Thymus (tissue), 14 donors: ENCODE measurements at places on chromosomes 16 and 17. TPM values are rescaled to one million over a fixed set of nuclear protein-coding genes. Genes with fewer than 3 reads are reported as not detected.

DNA sequence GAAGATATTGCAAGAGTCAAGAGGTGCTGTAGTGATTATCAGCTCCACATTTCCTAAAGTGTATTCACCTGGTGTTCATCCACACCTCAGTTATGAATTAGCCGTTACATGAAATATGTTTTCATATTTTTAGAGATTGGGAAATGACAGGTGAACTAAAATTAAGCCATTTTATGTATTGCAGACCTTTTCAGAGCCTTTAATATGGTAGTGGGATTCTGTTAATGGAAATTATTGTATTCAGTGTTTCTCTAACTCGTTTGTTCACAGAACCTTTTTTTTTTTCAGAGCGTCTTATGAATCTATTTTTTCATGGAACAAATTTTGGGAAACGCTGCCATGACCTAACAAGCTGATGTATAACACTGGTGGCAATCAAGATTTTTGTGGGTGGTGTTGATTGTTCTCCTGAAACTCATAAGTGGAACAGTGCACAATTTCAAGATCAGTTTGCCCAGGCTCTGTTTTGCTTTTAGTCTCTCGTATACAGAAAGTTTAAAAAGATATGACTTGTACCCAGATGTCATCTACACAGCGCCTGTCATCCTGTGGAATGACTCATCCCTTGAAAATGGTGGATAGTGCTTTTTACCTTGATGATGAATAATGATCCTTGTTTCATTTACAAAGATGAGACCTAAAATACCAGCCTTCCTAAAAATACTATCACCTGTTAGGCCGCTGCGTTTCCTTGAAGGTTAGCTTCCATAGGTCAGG, 88.8 kb downstream of the ARHGAP44 start:
- H3K4me3 ChIP-seq, result no peak overlapping the region
- H3K4me1 ChIP-seq, result no peaks in the 10 kb centered on the region
- no peak overlapping the region for H3K27ac ChIP-seq
- no peak for DNase-seq

CDH3 gene
- total RNA-seq, result 45.6 TPM

GRCh38 chr17:76687298-76688164, 23.2 kb downstream of the MXRA7 start:
- H3K36me3 ChIP-seq, result no peaks in the 10 kb centered on the region
- H3K27me3 ChIP-seq, result no peaks in the 10 kb centered on the region
- no peaks in the 10 kb centered on the region for H3K4me1 ChIP-seq
- peak overlapping the region; percentile 38 for H3K27ac ChIP-seq
- DNase-seq, result no peak
- H3K4me3 ChIP-seq, result no peak overlapping the region

TNFAIP1 gene
- total RNA-seq, result 11.3 TPM

- H3K36me3 ChIP-seq, result no peaks in the 10 kb centered on the region
- H3K27me3 ChIP-seq, result no peaks in the 10 kb centered on the region
- no peak overlapping the region for H3K27ac ChIP-seq
- H3K4me3 ChIP-seq, result no peak overlapping the region
Observed at GRCh38 chr17:10745231-10745630, 15.4 kb upstream of the TMEM220 start.

CCL17 gene
- 32.6 TPM for total RNA-seq

- no peak for DNase-seq
- no peaks in the 10 kb centered on the region for H3K36me3 ChIP-seq
- H3K4me1 ChIP-seq, result no peaks in the 10 kb centered on the region
- H3K27me3 ChIP-seq, result peaks cover 27% of the 10 kb centered on the region
- no peak overlapping the region for H3K4me3 ChIP-seq
Observed at GRCh38 chr16:1088295-1089170, 7.5 kb downstream of the C1QTNF8 start.

CXCL16 gene
- total RNA-seq, result 3.3 TPM
